Activated CD8-positive, alpha-beta T cell treated with anti-CD3 and anti-CD28 coated beads for 36 hours (primary cell): ENCODE measurements at places on chromosomes 16 and 17. TPM values are rescaled to one million over a fixed set of nuclear protein-coding genes. Genes with fewer than 3 reads are reported as not detected.

DNA sequence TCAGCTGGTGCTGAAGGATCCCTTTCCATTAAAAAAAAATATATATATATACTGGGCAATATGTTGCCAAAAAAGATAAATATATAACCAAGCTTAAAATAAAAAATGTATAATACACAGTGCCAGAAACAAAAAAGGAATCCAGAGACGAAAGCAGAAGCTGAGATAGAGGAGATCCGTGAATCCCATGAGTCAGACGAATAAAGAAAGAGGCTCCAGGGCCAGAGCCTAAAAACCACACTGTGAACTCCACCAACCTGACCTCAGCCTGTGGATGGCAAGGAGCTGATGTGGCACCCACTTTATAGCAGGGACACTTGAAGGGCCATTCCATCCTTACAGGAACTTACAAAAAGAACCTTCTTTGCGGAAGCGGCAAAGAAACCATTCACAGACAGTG is 34.8 kb downstream of the PITPNM3 start:
- no peak for DNase-seq

The NATD1 gene
- 1.3 TPM for total RNA-seq

The HID1 gene
- total RNA-seq, result 1.7 TPM

GRCh38 chr17:21034340-21035235 is 8.2 kb downstream of the USP22 start:
- DNase-seq, result peak; percentile 75

DNA sequence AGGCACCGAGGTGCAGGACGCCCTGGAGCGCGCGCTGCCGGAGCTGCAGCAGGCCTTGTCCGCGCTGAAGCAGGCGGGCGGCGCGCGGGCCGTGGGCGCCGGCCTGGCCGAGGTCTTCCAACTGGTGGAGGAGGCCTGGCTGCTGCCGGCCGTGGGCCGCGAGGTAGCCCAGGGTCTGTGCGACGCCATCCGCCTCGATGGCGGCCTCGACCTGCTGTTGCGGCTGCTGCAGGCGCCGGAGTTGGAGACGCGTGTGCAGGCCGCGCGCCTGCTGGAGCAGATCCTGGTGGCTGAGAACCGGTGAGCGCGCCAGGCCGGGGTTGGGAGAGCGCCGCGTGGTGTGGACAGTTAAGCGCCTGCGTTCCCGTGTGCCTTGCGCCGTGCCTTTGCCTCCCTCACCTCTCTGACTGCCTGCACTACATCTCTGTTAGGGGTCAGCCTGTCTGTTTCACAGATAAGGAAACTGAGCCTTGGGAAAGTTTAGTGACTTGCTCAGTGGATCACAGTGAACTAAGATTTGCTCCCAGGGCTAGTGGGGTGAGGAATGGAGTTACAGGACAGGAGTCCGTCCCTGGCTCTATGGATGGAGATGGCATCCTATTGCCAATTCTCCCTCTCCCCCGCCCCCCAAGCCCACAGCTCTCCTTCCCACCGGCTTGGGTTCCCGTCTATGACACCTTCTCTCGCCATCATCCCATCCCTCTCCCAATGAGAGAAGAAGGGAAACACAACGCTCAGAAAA is 880 bp downstream of the SARM1 start:
- DNase-seq, result peak; percentile 43

The KCNH6 gene
- total RNA-seq, result not detected

GRCh38 chr17:38628441-38628840 is 22.7 kb upstream of the SRCIN1 start:
- DNase-seq, result peak; percentile 4

The MYH11 gene
- total RNA-seq, result not detected

GRCh38 chr16:67456391-67457081 is 24.4 kb downstream of the ATP6V0D1 start:
- DNase-seq, result no peak

DNA sequence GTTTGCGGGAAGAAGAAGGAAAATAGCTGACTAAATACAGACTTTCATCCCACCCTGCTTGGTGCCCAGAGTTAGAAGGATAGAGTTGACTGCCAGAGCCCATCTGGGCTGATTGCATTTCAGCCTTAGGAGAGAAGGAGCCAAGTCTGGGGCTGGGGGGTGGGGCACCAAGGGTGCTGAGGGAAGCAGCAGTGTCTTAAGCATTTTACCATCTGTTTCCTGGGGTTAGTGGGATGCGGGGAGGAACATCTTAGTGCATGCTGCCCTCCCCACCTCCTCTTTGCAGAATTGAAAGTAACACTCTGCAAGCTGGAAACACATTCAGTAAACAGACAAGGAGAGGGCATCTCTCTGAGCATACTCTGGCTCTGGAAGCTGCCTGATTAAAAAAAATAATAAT is 1.5 kb upstream of the ARL5C start:
- DNase-seq, result no peak
